ENCODE measurements at places on chromosomes 5 and 9.

- DNase-seq: no peak
Measured at GRCh38 chr9:33703430-33704102, 91.8 kb upstream of the PRSS3 start.

DNA sequence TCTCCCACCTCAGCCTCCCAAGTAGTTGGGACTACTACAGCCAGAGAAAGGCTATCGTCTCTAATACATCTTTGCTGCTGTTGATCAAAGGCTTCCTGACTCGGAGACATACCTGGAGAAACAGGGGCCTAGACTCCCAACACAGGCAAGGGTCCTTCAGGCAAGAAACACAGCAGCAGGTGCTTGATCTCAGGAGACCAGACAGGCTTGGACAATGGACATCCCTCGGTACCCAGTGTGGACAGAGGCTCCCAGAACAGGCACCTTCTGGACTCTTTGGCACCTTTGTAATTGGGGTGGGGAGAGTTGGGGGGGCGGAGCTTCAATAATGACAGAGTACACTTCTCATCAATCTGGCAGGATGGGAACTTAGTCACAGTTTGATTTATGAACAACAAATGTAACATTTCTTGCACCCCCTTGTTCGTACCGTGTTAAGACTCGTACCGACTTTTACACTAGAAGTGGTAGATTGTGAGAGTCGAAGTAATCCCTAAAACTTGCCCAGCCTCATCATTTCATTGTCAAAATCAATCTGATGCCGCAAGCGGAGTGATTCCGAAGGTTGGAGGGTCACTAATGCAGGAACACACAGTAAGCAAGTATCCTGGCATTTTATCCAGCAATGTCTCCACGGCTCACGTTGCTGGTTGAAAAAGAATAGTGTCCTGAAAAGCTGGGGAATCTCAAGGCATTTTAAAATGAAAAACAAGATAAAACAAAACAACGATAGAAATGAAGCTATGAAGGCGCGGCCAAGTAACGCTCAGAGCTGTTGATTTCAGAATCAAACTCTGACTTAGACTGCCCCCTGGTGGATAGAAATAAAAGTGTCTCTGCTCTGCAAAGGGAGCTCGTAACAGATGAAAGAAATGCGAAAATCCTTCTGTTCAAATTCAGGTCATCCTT lies 46.4 kb upstream of the STK32A start:
- peak; percentile 44 for DNase-seq

DNA sequence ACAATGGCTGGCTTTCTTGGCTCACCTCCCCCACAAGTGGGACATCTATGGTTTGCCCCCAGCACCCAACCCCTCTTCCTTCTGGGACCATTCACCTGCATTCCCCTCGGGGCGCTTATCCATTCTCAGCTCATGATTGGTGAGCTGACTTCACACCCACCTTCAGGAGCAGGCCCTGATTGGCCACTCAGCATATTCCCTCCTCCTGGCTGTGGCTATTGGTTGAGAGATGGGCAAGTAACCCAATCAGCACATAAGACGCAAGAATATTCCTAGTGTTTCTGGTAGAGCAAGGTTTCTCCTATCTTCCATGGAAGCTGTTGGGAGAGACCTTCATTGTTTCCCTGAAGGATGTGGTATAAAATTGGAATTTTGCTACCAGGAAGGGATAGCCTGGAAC lies 22.7 kb upstream of the UNC5A start:
- DNase-seq: no peak

GRCh38 chr9:122106576-122106975 lies 13.5 kb upstream of the TTLL11 start:
- DNase-seq: no peak

- DNase-seq: no peak
Measured at GRCh38 chr5:90548069-90548593, 10.5 kb upstream of the ADGRV1 start.

DNA sequence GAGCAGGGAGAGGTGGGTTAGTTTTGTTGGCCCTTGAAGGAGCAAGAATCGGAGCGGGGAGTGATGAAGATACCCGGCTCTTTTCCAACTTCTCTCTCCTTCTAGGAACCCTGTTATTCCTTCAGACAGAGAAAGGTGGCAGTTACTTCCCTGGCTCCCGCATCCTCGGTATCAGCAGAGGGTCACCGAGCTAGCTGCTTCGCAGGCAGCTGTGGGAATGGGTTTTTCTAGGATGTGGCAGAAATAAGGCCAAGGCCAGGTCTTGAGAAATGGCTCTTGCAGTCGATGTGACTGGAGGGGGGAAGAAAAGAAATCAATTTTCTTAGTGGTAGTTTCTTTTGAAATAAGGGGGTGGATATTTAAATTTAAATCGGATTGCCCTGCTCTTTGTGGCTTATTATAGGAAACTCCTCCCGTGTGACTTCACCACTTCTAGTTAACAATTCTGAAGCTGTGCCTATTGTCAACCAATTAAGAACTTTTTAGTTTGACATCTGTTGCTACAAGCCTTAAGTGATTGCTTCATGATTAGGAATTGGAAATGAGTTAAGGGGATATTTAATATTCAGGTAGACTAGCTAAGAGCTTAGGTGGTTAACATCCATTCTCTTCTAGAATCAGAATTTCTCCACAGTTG lies 1.4 kb downstream of the SAP30L start:
- no peak for DNase-seq

DNA sequence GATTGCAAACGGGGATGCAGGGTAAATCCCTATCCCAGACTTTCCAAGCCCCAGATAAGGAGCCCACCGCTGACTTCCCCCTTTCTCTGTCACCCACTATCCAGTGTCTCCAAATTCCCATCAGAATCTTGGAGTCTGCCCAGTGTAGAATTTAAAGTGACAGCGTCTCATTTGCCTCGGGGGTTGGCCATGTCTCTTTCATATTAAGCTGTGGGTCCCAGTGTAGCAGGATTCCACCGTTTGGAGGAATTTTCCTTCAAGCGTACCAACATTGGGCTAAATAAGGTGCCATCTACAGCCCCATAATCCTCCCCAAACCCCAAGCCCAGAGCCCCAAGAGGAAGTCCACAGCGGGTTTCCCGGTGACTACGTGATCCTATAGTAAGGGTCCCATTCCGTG lies 1.1 kb downstream of the BRINP1 start:
- no peak for DNase-seq

DNA sequence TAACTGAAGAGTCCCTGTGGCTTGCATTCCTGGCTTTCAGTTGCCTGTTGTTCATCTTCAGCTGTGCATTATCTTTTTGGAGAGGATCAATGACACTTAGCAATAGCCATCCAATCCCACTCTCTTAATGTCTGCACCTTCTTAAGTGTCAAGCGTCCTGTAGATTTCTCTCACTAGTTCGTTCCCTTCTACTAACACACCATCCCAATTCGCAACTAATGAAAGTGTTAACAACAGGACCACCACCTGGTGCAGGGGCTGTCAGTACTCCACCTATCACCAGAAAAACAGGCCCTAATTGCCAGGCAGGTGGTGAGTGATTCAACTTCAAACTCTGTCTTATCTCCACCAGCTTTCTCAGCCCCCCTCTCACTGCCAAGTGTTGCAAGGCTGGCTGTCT lies 169.4 kb upstream of the EFNA5 start:
- DNase-seq: no peak

DNA sequence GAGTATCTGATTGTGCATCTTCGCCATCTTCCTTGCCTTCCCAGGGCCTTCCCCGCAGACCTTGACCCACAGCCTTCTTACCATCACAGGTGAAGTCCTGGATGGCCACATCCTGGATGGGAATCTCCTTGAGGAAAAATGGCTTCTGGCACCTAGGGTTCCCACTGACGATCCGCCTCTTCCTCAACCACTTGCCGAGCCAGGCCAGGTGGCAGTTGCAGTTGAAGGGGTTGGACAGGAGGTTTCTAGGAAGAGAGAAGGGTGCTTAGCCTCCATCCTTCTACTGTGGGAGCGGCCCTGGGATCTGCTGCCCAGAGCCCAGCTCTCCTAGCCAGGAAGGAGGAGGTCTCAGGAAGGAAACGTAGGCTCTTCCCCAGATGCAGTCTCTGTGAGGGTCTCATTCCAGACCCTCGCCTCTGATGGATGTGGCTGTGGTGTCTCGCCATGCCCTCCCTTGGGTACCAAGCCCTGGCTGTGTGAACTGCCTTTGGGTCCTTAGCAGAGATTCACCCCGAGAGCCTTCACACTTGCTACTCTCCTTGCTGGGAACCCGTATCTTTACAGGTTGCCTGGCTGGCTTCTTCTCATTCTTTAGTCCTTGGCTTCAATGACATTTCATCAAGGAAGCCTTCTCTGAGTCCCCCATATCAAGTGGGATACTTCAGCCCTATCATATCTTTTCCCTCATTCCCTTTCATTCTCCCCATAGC lies 170.4 kb upstream of the PANK3 start:
- no peak for DNase-seq

GRCh38 chr9:129174724-129175514 lies 3.1 kb downstream of the IER5L start:
- no peak for DNase-seq

- DNase-seq: no peak
Measured at GRCh38 chr9:103899866-103900265, 194.2 kb upstream of the SMC2 start.

GRCh38 chr9:95937131-95937530 lies 61.6 kb downstream of the ERCC6L2 start:
- DNase-seq: no peak

DNA sequence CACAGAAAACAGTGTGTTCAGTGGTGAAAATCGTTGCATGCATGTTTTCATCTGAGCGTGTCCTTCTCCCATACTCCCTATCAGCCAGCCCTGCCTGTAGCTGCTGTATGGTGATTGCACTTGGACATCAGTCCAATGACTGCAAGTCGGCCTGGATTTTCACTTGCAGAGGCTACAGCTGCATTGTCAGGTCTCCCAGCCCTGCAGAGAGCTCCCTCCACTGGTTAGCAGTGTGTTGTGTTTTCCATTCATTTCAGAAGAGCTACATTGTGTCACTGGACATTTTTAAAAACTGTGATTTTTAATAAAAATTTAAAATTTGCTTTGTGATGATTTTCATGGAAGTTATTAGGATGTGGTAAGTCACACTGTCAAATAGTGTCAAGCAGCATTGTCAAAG lies 96.6 kb downstream of the SYK start:
- no peak for DNase-seq

DNA sequence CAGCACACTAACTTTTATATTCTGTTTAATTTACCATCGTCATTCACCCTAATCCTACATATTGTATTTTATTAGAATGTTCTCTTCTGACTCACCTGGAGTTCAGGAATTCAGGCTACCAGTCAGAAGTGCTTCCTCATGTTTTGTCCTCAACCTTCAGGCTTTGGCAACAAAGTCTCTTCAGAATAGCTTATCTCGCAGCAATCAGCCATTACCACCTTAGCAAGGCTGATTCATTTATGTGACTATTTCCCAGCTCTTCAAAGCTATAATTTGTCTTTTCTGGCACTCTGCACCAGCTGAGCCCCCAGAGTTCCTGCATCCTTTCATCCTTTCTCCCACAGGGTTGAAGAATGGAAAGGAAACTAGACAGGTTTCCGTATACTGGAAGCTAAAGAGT lies 365.5 kb upstream of the CDH18 start:
- no peak for DNase-seq

DNA sequence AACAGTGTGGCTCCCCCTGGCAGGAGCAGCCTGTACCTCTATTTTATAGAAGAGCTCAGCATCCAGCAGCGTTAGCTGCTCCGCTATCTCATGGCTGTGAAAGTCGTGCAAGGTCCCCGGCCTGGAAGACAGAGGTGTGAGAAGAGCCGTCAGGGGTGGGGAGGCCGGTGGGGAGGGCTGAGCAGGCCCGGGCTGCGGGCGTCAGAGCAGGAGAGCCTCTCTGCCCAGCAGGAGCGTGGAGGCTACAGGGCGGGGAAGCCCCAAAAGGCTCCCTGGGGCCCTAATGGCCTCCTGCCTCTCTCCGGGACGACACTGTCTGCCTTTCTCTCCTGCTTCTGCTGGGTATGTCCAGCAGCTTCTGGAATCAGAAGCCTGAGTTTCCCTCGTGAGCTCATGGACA lies 42.6 kb downstream of the PRRT1B start:
- no peak for DNase-seq

GRCh38 chr5:83471405-83472212 lies at the start of gene VCAN:
TSS of gene VCAN (plus strand) at chr5:83471744. CDS start at chr5:83483519, 11,775 bp downstream.
- DNase-seq: no peak

DNA sequence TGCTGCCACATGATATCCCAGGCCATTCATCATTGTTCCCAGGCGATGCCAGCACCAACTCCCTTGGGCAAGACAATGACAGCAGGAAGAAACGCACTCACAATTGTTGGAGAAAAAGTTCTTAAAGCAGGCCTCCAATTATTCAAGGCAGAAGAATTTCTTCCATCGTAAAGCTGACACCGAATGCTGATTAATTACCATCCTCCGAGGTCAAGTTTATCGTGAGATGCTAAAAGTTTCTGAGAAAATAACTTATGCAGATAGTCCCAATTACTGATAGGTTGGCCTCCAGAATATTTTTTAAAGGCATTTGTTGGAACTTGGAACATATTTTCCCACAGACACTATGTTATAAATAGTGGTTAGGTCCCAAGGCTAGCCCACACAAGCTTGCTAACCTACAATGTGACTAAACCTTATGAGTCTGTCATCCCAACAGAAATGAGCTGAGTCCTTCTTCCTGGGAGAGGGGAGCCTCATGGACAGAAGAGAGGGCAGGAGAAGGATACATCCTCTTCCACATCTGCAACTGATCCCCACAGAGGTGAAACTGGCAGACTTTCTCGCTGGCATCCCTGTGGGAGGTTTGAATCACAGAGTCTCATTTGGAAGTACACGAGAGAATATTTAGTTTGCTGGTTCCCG lies 202.4 kb upstream of the TBC1D2 start:
- DNase-seq: no peak

- DNase-seq: no peak
Measured at GRCh38 chr5:163916861-163917260, 411.4 kb downstream of the MAT2B start.

- DNase-seq: no peak
Measured at GRCh38 chr5:151056379-151057325, 24.2 kb downstream of the TNIP1 start.

DNA sequence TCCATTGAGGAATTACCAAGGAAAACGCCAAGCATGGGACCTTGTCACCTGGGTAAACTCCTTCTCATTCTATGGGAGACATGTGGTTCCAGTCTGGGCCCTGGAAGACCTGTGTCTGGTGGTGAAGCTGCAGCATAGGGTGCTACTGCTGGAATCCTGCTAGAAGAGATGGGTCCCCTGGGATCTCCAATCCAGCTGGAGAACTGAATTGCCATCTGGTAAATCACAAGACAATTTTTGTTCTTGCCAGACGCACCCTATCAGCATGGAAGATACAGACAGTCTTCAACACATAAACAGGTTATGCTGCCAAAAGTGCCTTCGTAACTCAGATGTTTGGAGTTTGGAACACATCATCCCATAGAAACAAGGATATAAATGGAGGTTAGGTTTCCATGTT lies 424.0 kb upstream of the BRINP1 start:
- DNase-seq: no peak

Data from right renal pelvis (tissue), 4 donors.